Activated gamma-delta T cell (primary cell): ENCODE measurements at places on chromosomes 5 and 9.
A peak's percentile ranks its signal among the peaks of the same experiment; 100 is the strongest.

DNA sequence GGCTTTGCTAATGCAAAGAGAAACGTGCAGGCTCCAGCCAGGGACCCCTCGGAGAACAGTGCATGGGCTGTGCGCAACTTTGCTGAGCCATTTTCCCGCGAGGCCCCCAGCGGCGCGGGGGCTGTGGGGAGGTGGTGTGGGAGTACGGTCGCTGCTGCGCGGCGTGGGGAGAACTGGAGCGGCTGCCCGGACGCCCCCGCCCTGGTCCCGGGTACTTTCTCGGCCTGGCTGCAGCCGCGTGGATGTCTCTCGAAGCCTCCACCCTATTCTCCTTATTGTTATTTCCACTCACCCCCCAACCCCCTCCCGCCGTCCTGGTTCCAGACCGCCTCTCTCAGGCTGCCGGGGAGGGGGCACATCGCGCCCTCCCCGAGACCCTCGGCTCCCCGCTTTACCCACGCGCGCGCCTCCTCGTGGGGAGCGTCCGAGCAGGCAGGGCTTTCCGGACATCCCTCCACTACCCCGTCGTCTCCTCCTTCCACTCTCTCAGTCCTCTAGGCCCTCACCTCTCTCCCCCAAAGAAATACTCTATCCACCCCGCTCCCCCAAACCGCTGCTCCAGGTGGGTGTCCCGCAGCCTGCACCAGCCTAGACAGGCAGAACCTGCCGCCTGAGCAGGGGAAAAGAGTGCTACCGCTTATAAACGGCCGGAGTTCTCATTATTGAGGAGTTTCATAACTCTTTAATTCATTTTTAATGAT is 68.6 kb upstream of the TBCA start:
- DNase-seq: peak; percentile 10

- no peak for DNase-seq
Measured at GRCh38 chr9:118529624-118530214, 825.5 kb downstream of the TLR4 start.

- no peak for DNase-seq
Measured at GRCh38 chr5:96199713-96200183, 233.3 kb downstream of the PCSK1 start.

DNA sequence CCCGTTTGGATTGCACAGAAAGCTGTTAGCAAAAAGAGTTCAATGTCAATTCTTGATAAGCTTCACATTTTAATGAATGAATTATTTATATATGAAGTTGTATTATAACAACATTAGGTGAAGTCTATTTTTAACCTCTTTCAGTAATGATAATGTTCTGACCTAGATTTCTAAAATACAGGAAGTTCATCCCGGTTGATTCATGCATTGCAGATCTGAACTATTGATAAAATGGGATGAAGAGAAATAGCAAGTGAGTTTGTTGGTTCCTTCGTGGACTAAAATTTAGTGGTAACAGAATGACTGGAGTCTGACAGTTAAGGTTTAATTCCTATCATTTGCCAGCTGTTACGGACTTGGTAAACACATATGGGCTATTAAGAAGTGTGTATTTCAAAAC is 180.5 kb downstream of the PCSK1 start:
- DNase-seq: no peak

DNA sequence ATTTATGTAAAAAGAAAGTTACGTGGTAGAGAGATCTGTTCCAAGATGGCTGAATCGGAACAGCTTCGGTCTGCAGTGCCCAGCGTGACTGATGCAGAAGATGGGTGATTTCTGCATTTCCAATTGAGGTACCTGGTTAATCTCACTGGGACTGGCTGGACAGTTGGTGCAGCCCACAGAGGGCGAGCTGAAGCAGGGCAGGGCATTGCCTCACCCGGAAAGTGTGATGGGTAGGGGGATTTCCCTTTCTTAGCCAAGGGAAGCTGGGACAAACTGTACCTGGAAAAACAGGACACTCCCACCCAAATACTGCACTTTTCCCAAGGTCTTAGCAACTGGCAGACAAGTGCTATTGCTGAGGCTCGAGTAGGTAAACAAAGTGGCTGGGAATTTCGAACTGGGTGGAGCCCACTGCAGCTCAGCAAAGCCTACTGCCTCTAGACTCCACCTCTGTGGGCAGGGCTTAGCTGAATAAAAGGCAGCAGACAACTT is 13.1 kb upstream of the HSD17B4 start:
- DNase-seq: no peak

- no peak for DNase-seq
Measured at GRCh38 chr5:32465076-32465475, 20.5 kb upstream of the ZFR start.

DNA sequence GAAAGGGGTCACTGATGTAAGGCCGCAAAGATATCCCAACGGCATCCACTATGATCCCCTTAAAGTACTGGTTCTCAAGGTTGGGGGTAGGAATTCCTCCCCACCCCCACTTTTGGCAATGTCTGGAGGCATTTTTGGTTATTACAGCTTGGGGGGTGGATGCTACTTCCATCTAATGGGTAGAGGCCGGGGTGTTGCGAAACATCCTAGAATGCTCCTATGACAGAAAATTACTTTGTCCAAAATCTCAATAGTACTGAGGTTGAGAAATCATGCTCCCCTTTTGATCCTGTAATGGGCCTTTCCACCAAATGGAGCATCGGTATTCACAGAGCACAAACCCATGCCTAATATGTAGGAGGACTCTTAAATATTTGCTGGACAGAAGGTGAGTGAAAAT is 20.8 kb upstream of the TCERG1 start:
- DNase-seq: no peak

- DNase-seq: no peak
Measured at GRCh38 chr9:102778746-102779145, 216.4 kb upstream of the CYLC2 start.

DNA sequence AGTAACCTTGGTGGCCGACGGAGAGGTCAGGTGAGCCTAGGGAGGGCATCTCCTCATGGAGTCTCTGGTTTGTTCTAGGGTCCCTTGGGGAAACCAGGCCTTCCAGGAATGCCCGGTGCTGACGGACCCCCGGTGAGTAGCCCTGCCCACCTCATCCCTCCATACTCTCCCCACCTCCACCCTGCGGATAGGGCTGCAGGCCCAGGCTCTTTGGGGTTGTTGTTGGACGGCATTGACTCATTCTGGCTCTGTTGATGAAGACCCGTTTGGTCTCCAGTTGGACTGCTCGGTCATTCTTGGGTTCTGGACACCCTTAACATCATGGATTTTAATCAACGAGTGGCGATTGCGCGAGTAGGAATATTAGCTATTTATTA is 112.3 kb upstream of the FCN2 start:
- no peak for DNase-seq

GRCh38 chr9:34486572-34486971 is 28.0 kb downstream of the DNAI1 start:
- DNase-seq: no peak

DNA sequence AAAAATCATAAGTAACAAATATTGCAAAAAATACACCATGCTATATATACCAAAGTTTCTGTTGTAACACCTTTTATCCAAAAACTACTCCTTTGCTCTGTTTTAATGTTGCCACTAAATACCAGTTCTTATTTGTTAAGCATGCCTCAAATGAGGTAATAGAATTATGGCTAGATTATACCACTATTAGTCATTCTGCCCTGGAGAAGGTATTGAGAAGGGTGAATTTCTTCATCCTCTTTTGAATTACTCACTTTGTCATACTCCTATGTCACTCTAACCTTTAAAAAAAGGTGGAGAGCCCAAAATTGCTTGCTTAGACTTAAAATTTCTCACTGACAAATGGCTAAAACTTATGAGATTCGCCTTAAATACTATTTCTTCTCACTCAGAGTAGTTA is 750.9 kb downstream of the MAT2B start:
- DNase-seq: no peak

DNA sequence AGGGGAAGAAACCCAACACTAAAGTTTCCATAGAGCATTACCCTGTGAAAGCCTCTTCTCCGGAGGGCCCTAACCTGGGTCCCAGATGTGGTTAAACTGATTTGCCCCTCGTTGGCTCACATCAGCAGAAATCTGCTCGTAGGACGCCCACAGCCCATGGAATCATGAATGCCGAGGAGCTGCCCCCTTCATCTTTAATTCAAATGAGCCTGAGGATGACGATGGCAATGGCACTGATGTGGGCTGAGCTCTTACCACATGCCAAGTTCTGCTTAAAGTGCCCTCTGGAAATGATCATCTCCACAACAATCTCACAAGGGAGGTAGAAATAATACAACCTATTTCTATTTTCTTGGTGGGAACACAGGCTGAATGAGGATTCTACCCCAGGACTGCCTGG is 183.3 kb downstream of the FSTL4 start:
- DNase-seq: no peak

- no peak for DNase-seq
Measured at GRCh38 chr5:124383693-124384092, 362.7 kb downstream of the ZNF608 start.

DNA sequence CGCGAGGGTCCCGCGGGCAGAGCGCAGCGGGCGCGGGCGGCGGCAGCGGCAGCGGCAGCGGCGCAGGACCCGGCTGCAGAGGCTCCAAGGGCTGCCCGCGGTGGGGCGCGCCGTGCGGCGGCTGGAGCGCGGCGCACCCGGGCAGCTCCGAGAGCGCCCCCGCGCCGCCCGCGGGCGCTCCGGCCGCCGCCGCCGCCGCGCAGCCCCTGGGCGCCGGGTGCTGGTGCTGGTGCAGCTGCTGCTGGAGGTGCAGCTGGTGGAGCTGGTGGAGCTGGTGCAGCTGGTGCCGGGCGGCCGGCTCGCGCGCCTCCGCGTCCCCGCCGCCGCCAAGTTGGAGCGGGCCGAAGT is 644 bp downstream of the IER5L start:
- peak; percentile 31 for DNase-seq
